NCI-H1092 (cell line): ENCODE measurements at places on chromosomes 5 and 9.

DNA sequence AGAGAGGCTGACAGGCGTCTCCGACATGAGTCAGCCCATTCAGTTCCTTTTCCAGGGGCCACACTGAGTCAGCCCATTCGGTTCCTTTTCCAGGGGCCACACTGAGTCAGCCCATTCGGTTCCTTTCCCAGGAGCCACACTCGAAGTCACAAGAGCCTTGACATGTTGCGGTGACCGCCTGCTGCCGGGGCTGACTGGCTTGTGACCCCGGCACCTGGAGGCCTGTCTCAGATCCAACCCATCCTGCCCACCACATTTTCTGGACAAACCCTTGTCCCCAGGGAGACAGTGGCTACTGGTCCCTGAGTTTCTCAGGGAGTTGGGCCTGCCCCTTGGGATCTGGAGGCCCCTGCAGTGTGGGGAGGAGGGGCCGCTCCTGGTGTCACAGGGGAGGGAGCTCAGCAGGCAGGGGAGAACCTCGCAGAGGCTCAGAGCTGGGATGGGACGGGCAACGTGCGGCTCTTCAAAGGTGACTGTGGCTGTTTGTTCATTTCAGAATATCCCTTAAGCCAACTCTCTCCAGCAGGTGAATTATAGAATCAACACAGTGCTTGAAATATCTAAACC, 40.5 kb upstream of the LPCAT1 start:
- no peak for DNase-seq

- no peak for DNase-seq
Observed at GRCh38 chr5:5665225-5666075, 243.0 kb downstream of the ICE1 start.

GRCh38 chr5:1950096-1950707, 67.5 kb upstream of the IRX4 start:
- DNase-seq, result no peak

- DNase-seq, result no peak
Observed at GRCh38 chr9:137757613-137758029, 120.0 kb upstream of the CACNA1B start.

GRCh38 chr5:125401724-125402622, 655.5 kb upstream of the ZNF608 start:
- no peak for DNase-seq

DNA sequence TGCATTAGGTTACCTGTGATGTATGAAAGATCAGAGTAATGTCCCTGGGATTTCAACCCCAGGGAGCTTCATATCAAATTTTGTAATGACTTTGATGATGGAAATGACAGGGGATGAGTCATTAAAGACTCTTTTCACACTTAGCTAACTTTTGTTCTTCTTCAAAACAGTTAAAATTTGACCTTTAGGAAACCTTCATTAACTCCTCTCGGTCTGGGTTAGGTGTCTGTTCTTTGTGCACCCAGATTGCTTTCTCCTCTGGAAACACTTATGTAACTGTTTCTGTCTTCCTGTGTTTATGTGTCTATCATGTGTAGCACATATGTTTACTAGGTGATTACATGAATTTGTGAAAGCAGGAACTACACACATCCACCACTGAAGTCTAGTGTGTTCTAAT, 1.6 kb downstream of the SRFBP1 start:
- DNase-seq, result no peak

DNA sequence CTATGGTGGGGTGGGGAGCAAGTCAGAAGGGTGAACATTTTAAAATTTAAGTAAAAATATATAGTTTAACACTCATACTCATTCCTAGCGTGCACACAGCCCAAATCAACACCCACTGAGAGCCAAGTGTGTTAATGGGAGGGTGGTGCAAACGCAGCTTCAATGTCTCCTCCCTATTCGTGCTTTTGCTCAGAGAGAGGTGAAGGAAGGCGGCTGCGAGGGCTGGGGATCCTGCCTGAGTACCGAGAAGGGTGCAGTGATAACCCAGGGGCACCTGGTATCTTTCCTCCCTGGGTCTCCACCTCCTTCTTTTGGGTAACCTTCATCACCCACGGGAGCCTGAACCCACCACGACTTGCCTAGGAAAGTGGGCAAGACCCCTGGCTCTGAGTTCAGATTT, 35.0 kb downstream of the FGF1 start:
- DNase-seq, result no peak

DNA sequence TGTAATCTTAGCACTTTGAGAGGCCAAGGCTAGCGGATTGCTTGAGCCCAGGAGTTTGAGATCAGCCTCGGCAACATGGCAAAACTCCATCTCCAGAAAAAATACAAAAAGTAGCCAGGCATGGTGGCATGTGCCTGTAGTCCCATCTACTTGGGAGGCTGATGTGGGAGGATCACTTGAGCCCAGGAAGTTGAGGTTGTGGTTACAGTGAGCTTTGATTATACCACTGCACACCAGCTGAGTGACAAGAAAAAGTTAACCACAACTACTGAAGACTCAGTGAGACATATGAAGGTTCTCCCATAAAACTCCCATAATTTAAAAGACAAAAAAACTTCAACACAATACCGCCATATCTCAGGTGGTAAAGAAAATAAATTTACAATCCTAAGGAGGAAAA, 98.0 kb downstream of the NR6A1 start:
- DNase-seq, result no peak

- no peak for DNase-seq
Observed at GRCh38 chr5:179747811-179748210, 15.2 kb downstream of the MAML1 start.

DNA sequence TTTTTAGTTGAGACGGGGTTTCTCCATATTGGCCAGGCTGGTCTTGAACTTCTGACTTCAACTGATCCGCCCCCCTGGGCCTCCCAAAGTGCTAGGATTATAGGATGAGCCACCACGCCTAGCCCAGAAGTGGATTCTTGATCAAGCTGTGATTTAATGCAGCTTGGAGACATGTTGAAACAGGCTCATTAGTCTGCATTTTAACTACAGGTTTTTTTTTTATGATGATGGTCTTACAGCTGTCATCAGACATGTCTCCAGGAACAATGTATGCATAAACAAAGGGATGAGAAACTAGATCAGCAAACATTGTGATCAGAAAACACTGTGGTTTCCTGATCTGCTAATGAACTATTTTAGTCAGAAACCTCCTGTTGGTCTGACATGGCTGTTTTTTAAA, 30.0 kb upstream of the PLPP1 start:
- DNase-seq, result no peak

GRCh38 chr5:143402017-143402552, 1.4 kb downstream of the NR3C1 start:
- no peak for DNase-seq

DNA sequence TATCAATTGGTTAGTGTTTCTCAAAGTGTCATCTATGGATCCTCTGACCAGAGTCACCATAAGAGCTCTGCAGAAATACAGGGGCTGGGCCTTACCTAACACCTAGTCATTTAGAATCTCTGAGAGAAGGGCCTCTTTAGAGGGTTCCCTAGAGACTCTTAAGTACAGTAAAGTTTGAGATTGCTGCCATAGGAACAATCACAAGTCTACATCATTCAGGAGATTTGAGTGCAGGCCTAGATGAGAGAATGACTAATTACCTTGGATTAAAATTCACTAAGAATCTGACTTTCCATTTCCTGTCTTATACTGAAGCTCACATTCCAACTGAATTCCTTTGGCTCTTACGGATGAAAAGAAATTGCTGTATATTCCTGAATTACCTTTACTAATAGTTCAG, 182.1 kb upstream of the PTGER4 start:
- DNase-seq, result no peak

DNA sequence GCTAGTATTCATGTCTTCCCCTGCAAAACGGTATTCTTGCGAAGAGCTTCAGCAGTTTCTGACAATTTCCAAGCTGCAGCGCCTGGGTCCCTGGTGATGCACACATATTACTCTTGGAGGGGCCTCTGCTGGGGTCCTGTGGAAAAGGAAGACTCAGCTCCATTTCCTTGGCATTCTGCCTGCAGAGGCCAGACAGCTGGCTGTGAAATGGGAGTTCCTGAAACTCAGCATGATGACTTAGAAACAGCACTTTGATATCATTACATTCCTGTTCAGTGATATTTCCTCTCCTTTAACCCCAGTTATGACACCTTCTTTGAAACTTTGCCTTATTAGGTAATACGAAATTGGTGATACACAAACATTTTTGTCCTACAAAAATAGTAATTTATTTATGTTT, 98.5 kb downstream of the APBA1 start:
- no peak for DNase-seq

- no peak for DNase-seq
Observed at GRCh38 chr9:134024214-134024792, 978 bp upstream of the BRD3OS start.

DNA sequence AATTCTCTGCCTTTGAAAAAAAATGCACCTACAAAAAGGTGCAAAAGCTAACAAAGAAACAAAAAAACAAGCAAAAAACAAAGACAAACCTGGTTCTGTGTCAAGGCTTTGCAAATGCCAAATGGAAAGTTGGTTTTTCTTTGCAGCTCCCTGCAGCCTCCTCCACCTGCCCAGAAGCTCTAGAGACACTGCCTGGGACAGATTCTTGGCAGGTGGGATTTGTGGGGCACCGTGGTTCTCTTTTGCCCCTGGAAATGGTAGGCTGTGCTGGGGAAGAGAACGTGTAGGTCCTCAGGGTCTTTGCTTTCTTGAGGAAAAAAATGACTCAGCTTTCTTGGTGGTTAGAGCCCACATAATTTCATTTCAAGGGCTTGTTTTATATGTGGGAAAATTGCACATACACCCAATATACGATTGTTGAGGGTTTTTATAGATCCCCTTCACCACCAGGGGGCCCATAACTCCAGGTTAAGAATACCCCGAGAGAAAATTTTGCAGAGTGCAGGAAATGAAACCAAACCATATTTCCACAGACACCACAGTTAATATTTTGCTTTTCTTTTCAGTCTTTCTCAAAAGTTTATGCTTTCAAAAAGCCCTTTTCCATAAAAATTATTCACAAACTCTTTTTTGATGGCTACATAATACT, 58.7 kb downstream of the NXNL2 start:
- peak; percentile 7 for DNase-seq

- no peak for DNase-seq
Observed at GRCh38 chr5:130126746-130127145, 222.5 kb downstream of the CHSY3 start.

DNA sequence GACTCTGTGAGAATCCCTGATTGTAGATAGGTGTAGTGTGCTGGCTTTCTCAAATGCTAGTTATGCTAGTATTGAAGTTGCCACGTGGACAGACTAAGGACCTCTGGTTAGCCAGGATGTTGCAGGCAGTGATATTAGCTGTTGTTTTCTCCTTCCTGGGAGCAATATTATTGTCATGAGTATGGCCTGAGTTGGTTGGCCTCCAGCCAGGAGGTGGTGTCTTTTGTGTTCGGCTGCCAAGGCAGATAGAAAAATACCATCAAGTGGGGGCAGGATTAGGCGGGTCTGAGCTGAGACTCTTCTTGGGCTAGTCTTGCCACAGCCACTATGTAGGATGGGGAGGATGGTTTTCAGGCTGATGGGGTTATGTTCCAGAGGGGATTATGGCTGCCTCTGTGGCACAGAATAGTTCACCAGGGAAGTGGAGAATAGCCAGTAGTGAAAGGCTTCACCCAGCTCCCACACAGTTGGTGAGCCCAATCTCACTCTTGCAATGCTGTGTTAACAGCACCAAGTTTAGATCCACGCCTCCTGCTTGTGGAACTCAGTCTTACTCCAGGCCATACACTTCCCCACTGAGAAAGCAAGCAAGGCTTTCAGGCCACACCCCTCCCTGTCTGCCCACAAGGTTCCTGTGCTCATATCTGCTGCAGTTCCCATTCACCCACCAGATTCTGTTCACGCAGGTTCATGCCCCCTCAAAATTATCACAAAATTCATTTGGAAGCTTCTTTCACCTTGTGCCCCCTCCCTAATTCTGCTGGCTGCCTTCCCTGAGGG, 31.2 kb downstream of the GHR start:
- DNase-seq, result no peak

- no peak for DNase-seq
Observed at GRCh38 chr5:175825893-175826292, 45.5 kb upstream of the CPLX2 start.

GRCh38 chr9:137049544-137050449, 3.8 kb upstream of the NPDC1 start:
- peak; percentile 61 for DNase-seq

DNA sequence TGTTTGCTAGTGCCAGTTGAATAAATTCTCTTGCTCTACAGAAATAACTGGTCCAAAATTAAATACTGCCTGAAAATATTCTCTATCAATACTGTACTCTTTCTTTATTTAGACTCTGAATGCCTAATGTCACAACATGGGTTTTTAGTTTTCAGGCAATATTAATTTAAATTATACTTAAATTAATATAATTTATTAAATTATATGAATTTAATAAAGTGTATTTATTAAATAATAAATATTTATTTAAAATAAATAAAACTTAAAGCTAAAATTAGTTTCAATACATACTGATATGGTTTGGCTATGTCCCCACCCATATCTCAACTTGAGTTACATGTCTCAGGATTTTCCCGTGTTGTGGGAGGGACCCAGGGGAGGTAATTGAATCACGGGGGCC, 146.0 kb downstream of the PRR16 start:
- no peak for DNase-seq

GRCh38 chr5:142034994-142035393, 22.2 kb upstream of the GNPDA1 start:
- DNase-seq, result no peak

GRCh38 chr9:84366683-84367082, 26.1 kb upstream of the SLC28A3 start:
- DNase-seq, result no peak

DNA sequence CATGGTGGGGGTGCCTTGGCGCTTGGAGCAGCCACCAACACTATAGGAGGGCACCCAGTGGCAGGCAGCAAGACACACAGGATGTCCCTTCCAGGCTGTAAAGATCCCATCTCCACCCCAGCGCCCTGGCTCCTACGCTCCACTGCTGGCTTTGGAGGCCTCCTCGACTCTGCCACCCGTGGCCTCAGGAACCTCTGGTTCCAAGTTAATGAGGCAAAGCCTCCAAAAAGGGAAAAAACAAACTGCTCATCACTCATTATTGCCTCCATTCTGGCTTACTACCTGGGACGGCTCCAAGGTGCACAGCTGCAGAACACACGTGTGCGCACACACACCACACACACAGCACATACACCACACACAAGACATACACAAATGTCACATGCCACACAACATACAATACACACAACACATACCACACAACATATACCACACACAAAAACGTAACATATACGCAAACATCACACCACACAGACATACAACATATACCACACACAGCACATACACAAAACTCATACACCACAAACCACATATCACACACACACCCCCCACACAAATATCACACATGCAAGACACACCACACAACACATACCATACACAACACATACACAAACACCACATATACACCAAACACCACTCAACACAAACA, 45.3 kb downstream of the ROR2 start:
- DNase-seq, result no peak

- DNase-seq, result no peak
Observed at GRCh38 chr9:137255448-137256114, 454 bp downstream of the NELFB start.

- no peak for DNase-seq
Observed at GRCh38 chr5:154520861-154521453, 42.9 kb upstream of the HAND1 start.

DNA sequence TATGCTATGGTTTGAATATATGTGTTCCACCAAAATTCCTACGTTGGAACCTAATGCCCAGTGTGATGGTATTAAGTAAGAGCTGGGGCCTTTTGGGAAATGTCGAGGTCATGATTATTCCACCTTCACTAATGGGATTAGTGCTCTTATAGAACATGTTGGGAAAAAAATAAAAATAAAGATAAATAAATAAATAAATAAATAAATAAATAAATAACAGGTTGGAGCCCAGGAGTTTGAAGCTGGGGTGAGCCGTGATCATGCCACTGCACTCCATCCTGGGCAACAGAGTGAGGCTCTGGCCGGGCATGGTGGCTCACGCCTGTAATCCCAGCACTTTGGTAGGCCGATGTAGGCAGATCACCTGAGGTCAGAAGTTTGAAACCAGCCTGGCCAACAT, 22.5 kb downstream of the BASP1 start:
- no peak for DNase-seq
